Upper lobe of left lung (tissue), 6 donors: ENCODE measurements at places on chromosomes 12 and 14. TPM values are rescaled to one million over a fixed set of nuclear protein-coding genes. Genes with fewer than 3 reads are reported as not detected.

GRCh38 chr12:125889742-125890141 is 824.5 kb downstream of the AACS start:
- DNase-seq, result no peak

GRCh38 chr12:75751769-75752471 is 240.5 kb upstream of the KRR1 start:
- no peak for DNase-seq

DNA sequence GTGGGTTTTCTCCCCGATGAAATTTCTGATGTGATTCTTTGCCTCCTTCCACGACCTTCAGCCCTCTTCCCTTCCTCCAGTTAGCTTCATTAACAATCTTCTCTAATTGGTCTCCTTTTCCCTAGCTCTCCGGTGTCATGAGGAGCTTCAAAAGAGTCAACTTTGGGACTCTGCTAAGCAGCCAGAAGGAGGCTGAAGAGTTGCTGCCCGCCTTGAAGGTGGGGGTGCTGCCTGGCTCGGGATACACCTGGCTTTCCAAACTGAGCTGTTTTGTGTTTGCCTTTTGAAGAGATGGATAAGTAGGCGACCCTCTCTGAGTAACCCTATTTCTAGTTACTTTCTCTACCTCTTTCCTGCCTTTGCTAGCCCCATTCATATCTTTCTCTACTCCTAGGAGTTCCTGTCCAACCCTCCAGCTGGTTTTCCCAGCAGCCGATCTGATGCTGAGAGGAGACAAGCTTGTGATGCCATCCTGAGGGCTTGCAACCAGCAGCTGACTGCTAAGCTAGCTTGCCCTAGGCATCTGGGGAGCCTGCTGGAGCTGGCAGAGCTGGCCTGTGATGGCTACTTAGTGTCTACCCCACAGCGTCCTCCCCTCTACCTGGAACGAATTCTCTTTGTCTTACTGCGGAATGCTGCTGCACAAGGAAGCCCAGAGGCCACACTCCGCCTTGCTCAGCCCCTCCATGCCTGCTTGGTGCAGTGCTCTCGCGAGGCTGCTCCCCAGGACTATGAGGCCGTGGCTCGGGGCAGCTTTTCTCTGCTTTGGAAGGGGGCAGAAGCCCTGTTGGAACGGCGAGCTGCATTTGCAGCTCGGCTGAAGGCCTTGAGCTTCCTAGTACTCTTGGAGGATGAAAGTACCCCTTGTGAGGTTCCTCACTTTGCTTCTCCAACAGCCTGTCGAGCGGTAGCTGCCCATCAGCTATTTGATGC is 797 bp downstream of the ESPL1 start:
- DNase-seq, result no peak

DNA sequence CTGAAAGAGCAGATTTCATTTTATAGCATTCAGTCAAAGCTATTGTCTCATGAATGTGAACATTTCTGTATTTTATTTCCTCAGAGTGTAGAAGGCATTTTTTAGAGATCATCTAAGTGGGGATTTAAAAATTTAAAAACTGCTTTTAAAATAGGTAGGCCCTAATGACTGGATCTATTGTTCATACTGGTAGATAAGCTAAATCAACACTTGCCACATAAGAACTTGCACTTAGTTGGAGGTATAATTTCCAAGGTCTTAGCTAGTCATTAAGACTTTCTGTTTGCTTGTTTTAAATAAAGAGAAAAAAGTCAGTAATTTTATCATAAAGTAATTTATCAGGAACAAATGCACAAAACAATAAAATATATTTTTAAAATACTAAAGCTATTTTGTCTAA is 75.2 kb upstream of the LMO3 start:
- DNase-seq, result no peak

- no peak for DNase-seq
Measured at GRCh38 chr12:73598626-73599025, 939.0 kb upstream of the ATXN7L3B start.

DNA sequence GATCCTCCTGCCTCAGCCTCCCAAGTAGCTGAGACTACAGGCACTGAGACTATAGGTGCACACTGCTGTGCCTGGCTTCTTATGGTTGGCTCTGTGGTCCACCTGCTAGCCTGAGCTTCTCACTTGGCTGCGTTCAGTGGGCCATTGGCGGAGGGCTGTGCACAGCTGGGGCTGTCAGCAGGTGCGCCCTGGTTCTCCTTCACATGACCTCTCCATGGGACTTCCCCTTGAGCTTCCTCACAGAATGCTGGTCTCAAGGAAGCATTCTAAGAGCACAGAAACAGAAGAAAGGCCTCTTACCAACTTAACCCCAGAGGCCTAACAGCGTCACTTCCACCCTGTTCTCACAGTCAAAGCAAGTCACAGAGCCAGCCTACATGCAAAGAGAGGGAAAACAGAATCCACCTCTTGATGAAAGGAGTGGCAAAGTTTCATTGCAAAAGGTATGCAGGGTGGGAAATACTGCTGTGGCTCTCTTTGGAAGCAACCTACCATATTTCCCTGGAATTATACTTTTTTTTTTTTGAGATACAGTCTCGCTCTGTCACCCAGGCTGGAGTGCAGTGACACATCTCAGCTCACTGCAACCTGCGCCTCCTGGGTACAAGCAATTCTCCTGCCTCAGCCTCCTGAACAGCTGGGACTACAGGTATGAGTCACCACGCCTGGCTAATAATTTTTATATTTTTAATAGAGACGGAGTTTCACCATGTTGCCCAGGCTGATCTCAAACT is 9.3 kb downstream of the RILPL2 start:
- no peak for DNase-seq

- no peak for DNase-seq
Measured at GRCh38 chr14:20327005-20327869, 5.8 kb downstream of the CCNB1IP1 start.

GRCh38 chr14:61927520-61927919 is 165.3 kb downstream of the SNAPC1 start:
- DNase-seq, result no peak

- no peak for DNase-seq
Measured at GRCh38 chr12:167959-168600, 45.9 kb downstream of the SLC6A12 start.

DNA sequence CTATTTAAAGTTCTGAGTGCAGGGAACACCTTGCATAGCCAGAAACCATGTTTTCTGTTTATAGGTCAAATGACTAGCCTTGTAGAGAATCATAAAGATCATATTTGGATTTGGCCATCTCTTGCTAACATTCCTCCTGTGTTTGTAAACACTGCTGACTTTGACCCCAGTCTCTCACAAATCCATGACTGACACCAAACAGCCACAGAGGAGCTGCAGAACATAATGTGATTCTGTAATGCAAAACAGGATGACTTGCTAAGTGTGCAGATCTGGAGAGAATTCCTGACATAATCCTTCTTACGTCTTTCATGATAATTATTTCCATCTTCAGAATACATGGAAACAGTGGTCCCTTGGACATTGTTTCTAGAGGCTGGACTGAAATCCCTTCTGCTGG is 211.8 kb downstream of the BMP4 start:
- DNase-seq, result no peak

DNA sequence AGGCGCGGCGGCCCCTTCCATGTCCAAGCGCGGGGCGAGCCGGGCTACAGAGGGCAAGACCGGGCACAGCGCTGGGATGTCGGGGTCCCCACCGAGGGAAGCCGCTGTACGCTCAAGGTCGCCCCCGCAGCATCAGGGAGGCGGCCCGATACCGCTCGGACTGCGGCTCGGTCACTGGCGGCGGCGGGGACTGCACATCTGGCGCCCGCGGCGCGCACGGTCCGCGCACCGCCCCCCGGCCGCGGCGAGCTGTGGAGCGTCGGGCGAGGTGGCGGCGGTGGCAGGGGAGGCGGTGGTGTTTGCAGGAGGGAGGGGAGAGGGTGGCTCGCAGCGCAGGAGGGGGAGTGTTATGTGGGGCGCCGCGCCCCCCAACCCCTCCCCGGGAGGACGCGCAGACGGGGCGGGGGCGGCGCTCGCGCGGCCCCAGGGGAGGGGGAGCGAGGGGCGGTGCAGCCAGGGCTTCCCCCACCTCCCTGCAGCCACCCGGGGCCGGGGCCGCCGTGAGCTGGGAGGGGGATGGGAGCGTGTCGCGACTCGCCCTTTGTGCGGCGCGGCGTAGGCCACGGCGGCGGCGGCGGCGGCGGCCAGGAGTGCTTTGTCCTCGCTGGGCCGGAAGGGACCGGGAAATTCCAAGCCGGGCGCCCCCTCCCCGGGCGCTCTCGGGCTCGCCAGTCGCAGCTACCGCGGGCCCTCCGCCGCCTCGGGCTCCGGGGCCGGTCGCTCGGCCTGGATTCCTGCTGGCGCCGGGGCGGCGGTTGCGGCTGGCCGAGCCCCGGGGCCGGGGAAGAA is at the start of gene NUAK1:
NUAK1 (minus strand) TSS at position 322 of the 789 bp plus-strand sequence; CDS start at position 21, 301 bp downstream.
- peak; percentile 92 for DNase-seq

DNA sequence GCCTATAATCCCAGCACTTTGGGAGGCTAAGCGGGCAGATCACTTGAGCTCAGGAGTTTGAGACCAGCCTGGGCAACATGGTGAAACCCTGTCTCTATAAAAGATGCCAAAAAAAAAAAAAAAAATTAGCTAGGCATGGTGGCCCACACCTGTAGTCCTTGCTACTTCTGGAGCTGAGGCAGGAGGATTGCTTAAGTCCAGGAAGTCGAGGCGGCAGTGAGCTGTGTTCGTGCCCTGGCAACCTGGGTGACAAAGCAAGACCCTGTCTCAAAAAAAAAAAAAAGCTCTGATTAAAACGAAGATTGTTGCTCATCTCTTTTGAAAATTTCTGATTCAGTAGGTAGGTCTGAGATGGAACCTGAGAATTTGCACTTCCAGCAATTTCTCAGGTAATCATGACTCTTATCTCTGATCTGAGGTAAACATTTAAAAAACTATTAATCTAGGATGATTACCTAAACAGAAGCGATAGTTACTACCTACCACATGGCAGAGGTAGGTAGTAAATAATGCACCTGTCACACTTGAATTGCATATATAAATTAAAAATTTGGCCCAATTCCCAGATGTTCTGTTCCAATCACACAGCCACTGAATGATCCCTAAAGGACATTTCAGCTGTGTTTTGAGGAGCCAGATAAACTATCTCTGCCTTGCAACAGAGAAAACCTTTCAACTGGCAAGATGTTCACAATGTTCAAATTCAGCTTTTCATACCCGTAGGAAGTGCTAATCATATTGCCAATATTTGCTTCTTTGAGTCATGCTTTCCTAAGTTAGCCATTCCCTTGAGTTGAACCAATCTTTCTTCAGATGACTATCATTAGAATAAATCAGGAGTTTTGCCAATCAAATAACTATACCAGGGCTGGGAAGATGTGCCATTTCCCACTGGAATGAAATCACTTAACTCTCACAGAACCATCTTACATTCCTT is 4.2 kb upstream of the TEP1 start:
- no peak for DNase-seq

- no peak for DNase-seq
Measured at GRCh38 chr12:123571343-123571813, 13.0 kb upstream of the TMED2 start.

- DNase-seq, result no peak
Measured at GRCh38 chr12:99137124-99137855, 492.2 kb downstream of the APAF1 start.

- no peak for DNase-seq
Measured at GRCh38 chr14:75188520-75189268, 12.3 kb upstream of the TMED10 start.

GRCh38 chr12:41476499-41477439 is 288.6 kb downstream of the PDZRN4 start:
- DNase-seq, result no peak

GRCh38 chr12:116832353-116832752 is 48.9 kb downstream of the HRK start:
- no peak for DNase-seq

GRCh38 chr12:55703288-55703687 is 4.4 kb downstream of the ITGA7 start:
- DNase-seq, result no peak

DNA sequence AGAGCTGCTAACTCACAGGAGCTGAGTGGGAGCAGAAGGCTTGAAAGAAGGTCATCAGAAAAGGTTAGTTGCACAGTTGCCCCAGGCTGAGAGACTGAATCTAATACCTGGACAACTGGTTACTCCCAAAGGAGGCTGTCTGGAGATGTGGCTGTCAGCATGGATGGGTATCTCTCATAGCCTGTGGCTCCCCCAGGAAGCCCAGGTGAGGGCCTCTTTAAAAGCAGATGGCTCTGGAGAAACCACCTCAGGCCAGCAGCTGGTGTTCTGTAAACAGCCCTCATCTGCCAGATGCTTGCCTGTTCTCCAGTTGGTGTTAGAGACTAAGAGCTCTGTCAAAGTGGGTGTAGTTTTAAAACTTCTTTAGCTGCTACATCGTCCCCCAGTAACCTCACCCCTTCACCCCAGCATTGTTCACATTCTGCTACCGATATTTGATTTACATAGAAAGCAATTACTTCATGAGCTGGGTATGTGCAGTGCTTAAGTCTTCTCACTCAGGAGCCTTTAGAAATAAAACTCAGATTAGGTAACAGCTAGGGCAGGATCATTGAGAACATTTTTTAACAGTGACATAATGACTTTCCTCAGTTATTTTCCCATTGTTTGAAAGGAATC is 25.8 kb downstream of the DACT1 start:
- no peak for DNase-seq

- DNase-seq, result no peak
Measured at GRCh38 chr12:71521125-71521524, 81.5 kb downstream of the LGR5 start.

DNA sequence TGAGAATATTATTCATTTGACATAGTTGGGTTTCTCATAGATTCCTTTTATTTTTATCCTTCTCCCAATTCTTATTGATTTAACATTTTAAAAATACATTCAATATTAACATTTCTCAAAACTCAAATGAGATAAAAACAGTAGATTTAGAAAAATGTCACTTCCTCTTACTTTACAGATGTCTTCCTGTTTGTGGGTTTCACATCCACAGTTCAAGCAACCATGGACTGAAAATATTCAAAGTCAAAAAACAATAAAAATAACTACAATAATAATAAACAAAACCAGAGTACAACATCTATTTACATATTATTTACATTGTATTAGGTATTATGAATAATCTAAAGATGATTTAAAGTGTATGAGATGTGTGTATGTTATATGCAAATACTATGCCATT is 111.3 kb upstream of the SLC16A7 start:
- no peak for DNase-seq

CLECL1 gene
- not detected for total RNA-seq

TEX52 gene
- not detected for total RNA-seq

DRAM1 gene
- total RNA-seq, result 28.9 TPM

OASL gene
- 7.8 TPM for total RNA-seq

FIGNL2 gene
- 0.39 TPM for total RNA-seq

MANSC1 gene
- 12.8 TPM for total RNA-seq

NPFF gene
- not detected for total RNA-seq

FITM1 gene
- 0.89 TPM for total RNA-seq

GUCY2C gene
- total RNA-seq, result 1.0 TPM

LTB4R gene
- total RNA-seq, result 24.4 TPM

CD27 gene
- total RNA-seq, result not detected

IFI27L1 gene
- total RNA-seq, result 19.0 TPM

ENDOU gene
- total RNA-seq, result not detected

PALS1 gene
- 66.3 TPM for total RNA-seq
